Posterior vena cava (tissue), 2 donors: ENCODE measurements at places on chromosomes 11 and 22.

DNA sequence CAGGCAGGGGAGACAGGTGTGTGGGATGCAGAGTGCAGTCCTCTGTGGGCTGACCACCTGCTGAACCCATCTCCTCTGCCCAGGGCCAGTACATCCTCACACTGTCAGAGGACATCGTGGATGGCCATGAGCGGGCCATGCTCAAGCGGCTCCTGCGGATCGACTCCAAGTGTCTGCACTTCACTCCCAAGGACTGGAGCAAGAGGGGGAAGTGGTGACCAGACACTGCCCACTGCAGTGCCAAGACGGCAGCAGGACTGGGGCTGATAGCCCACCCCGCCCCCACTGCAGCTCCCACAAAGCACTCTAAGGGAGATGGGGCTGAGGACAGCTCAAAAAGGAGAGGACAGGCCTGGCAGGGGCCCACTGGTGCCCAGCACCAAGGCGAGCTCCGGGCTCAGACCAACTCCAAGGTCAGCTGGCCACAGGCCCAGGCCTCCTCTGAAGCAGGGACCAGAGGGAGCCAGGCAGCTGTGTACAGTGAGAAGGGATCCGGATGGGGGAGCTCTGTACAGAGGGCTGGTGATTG is 1.6 kb downstream of the RNASEH2C start:
- DNase-seq, result no peak

DNA sequence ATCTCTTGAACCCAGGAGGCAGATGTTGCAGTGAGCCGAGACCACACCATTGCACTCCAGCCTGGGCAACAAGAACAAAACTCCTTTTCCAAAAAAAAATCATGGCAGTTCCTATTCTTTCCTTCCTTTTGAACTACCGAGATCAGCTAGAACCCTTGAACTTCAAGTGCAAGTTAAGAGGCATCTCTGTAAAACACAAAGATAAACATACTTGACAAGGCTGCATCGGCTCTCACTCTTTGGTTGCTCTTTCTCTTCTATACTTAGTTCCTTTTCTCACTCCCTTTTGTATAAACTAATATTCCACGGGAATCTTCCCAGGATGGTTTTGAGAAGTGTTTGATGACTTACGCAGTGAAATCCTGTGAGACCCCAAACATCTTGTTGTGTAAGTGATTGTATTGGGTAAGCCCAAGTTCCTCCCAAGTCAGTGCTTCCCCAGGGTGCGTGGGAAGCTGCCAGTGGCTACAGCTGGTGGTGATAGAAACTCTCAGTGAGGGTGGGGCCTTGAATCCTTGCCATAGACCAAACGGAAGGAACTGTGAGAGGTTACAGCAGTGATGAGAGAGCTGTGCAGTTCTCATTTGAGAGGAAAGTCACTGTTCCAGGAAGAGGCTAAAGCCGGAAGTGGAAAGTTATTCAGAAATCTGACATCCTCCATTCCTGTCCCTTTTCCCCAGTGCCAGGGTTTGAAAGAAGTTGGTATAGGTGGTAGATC is 24.1 kb upstream of the CDC42EP2 start:
- DNase-seq, result peak; percentile 97

DNA sequence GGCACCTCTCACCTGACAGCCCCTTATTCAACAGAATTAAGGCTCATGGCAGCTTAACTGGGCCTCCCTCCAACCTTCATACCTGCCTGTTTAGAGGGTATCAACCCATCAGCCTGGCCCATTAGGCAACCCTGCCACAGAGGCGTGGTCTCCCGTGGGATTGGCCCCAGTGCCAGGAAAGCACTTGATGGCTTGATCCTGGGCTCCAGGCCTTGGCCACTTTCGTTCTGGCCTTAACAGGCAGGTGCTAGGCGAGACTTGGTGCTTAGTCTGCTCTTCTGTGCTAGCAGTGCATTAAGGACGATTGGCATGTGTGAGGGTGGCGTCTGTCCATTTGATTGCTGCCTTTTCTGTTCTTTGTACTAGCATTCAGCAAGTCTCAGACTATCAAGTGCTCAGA is 75.2 kb downstream of the CABIN1 start:
- DNase-seq, result peak; percentile 49

DNA sequence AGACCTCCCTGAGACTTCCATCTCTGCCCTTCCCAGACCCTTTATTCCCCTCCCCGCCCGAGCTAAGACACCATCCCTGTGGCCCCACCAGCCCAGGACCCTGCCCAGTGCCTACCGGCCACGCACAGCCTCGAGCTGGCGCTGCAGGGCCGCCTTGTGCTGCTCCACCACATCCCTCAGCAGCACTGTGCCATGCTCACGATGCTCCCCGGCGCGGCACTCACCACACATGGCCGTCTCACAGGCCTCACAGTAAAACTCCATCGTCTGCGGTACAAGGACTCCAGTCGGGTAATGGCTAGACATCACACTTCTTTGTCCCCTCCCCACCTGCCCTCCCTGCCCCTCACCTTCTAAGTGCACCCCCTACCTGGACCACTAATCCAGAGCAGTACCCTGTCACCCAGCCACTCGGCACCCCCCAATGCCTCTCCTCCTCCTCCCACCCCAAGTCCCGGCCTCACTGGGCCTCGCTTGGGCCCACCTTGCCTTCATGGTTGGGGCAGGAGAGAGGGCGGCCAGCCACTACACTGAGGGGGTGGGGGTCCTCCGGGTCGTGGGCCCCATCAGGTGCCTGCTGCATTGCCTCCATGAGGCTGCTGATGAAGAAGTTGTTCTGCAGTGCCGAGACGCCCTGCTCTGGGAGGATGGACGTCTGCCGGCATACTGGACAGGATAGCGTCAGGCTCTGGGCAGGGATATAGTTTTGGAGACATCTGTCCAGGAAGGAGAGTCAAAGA is 16.0 kb downstream of the TRIM3 start:
- DNase-seq, result no peak

DNA sequence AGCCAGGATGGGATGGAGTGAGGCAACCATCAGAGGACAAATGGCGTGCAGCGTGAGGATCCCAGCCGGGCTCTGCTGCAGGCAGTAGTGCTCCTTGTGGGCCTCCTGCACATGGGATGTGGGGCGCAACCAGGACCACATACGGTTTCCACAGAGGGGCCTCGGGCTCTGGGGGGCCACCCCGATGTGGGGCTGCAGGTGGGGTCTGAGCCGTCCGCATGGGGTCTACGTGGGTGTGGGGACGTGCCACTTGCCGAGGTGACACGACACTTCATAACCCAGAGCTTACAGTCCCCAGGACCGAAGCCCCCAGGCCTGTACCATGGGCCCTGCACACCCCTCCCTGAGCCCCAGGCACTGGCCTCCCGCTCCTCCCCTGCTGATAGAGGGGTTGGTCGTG is 10.8 kb downstream of the TTLL8 start:
- DNase-seq, result peak; percentile 52

DNA sequence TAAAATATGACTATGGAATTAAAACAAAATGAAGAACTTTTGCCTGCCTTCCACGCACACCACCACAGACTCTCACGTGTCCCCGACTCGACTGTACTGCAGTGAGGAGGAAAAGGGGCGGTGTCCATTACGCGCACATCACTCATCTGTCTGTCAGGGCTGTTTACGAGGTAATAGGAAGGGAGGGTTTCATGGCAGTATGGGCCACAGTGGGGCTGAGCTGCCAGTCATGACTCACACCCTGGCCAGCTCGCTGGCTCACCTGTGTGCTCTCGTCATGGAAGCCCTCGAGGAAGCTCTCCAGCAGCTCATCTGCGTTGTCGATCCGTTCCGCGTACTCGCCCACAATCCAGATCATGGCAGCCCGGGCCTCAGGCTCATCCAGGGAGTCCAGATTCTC is 33.5 kb upstream of the RASL10A start:
- DNase-seq, result no peak

DNA sequence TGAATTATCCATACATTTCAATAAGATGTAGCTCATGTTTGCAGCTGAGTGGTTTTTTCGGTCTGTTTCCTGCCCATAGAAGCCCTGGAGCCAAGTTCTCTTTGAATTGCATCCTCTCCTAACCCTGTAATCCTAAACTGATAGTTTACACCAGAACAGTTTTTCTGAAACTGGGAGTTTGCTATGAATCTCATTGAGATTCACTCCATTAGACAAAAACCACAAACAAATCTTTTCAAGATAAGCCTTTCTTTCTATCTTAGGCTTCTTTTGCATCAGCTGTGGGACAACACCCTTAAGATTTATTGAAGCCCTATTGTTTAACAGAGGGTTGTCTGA is 324.8 kb downstream of the DYNC2H1 start:
- no peak for DNase-seq
